ENCODE measurements at places on chromosomes 7 and 10.

DNA sequence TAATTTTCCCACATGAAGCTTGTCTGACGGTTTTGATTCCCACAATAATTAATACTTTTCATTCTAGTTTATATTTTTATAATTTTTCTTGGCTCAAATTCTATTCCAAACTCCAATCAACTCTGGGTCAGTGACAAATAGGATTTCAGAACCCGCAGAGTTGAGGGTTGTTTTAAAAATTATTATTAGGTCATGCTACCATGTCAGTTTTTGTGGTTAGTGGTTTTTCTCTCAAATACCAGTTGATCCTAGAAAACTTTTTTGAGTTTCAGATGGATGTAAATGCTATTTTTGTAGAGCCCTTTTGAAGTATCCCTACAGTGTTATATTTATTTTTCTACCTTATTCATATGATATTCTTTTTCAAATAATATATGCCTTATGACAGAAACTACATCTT lies 237.4 kb downstream of the SEMA3D start:
- DNase-seq, result no peak

DNA sequence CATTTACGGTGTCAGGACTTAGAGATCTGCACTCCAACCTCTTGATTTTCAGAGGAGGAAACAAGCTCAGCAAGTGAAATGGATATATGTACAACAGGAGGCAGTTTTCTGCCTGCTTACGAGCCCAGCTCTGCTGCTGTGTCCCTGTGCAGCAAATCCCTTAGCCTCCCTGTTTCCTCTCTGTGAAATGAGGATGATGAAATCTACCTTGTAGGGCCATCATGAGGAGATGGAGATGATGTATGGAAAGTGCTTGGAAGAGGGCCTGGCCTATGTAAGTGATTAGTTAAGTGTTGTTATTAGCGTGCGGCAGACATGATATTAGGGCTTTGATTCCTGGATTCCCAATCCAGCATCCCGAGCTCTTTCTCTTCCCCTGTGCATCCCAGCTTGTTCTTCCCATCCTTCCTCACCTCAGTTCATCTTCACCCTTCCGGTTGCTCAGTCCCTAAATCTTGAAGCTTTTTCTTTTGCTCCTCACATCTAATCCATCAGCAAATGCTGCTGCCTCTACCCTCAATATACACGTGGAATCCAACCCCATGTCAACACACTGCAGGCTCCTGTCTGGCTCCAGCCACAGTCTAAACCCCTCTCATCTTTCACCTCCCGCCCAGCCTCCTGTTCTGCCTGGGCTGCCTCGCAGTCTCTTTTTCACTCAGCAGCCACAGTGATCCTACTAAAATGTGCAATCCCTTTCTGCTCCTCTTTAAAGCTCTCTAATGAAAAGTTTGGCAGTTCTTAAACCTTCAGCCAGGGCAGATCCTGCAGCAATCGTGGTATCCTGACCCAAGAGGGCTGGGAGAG lies 113.8 kb downstream of the MARCHF5 start:
- no peak for DNase-seq

- no peak for DNase-seq
These were observed 462.8 kb upstream of the ZWINT start for GRCh38 chr10:56823849-56824248.

DNA sequence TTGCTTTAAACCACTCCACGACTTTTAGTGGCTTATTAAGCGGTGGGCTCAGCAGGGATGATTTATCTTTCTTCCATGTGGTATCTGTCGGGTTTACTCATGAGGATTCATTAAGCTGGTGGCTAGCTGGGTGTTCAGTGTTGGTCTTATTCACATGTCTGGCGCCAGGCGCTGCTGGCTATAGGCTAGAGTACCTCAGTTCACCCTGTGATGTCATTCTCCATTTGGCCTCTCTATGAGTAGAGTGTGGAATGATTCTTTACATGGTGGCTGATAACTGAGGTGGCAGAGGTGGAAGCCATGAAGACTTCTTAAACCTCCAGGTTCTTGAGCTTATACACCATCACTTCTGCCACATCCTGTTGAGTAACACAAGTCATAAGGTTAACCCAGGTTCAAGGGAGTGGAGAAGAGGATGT lies 115.4 kb downstream of the MLLT10 start:
- no peak for DNase-seq

DNA sequence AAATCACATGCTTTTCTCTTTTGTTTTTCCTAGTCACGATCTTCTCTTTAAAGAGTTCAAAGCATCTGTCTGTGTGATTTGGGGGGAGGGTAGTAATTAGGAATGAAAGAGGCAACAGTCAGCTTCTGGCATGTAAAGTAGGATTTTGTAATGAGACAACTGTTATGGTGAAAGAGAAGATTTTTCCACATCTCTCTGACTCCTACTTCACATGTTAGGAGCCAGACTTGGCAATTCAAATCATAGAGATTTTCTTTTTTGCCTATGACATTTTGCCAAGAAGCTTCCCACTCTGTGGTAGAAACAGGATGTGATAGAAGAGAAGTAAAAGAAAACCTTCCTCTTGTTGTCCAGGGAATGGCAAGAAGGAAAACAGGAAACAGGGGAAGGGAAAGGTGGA lies 38.3 kb upstream of the KLHL7 start:
- DNase-seq, result no peak

DNA sequence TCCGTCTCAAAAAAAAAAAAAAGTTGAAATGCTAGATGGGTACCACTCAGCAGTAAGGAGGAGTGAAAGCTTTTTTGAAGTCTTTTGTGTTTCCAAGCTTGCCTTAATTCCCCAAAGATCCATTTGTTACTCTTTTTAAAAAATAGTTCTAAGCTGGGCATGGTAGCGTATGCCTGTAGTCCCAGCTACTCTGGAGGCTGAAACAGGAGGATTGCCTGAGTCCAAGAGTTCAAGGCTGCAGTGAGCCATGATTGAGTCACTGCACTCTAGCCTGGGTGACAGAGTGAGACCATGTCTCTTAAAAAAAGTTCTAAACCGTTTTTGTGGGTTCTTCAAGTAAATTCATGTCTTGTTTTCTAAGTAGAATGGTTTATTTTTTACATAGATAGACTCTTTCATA lies 5.3 kb downstream of the TBC1D12 start:
- no peak for DNase-seq

- DNase-seq, result no peak
These were observed 29.8 kb downstream of the C10orf67 start for GRCh38 chr10:23314835-23315239.

DNA sequence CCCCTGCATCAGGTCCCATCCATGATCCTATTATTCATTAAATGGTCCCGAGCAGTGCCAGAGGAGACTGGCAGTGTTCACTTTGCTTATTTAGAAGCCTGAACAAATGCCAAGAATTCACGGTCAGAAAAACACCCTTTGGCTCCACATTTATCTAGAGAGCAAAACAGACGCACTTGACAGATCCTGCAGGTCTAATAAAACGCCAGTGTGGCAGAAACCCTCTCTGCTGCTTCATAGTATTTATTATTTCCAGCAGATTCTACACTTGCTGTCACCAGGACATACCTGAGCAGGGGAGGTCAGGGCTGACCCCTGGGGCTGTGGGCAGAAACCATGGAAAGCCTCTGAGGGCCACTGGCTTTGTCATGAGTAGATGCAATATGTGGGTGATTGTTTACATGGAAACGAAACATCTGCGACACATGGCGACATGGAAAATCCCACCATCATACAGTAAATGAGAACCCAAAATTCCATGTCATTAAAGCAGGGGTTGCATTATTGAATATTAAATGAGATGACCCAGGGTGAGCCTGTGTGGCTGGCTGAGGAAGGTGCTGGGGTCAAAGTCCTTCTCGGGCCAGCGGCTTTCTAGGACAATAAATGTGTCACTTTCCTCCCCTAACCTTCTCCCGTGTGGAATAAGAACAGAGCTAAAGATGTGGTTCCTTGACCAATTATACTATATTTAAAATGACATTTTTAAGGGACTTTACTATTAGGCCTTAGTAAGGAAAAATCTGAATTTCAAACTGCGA lies 205.9 kb upstream of the SVIL start:
- no peak for DNase-seq

- DNase-seq, result no peak
These were observed 149.6 kb upstream of the TCERG1L start for GRCh38 chr10:131461093-131461492.

DNA sequence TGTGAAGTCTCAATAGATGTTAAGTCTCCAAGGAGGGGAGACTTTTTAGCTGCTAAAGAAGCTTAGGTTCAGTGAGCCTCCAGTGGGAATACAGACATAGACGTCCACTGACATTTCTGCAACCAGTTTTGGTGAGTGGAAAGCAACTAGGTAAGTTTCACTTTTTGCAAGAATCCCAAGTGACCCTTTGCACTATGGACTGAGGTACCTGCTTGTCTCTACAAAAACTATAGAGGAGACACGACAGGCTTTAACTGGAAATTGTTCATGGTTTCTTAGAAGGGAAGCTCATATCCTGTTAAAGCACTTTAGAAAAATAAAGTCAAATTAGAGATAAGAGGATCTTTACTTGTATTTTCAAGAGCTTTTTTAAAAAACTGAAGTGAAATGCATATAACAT lies 38.6 kb downstream of the GBF1 start:
- DNase-seq, result no peak

DNA sequence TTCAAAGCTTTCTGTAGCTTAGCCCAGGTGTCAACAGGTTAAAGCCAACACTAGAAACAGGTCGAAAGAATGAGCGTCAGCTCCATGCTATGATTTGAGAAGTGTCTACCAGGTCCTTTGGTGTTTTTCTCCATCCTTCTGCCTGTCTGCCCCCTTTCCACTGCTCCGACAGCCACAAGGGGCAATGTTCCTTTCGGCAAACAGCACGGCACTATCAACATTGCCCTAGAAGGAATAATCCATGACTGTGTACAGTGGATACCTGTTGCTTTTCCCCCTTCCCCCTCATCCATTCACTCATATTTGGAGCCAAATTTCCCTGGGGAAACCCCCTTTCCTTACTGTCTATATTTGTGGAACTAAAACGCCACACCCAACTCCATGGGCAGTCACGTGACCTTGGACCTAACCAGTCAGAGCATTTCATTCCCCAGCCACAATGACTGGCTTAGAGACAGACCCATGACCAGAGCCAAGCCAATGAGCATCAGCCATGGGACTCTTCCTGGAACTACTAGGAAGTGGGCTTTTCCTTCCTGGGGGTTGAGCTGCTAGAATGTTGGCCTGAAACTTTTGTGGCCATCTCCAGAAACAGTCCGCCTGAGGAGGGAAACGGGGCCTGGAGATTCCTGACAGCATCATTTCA lies 51.5 kb downstream of the AFAP1L2 start:
- DNase-seq, result no peak

- no peak for DNase-seq
These were observed 35.6 kb downstream of the PRPS1L1 start for GRCh38 chr7:17991866-17992648.

- DNase-seq, result no peak
These were observed 139.2 kb downstream of the SLIT1 start for GRCh38 chr10:97046456-97047082.

DNA sequence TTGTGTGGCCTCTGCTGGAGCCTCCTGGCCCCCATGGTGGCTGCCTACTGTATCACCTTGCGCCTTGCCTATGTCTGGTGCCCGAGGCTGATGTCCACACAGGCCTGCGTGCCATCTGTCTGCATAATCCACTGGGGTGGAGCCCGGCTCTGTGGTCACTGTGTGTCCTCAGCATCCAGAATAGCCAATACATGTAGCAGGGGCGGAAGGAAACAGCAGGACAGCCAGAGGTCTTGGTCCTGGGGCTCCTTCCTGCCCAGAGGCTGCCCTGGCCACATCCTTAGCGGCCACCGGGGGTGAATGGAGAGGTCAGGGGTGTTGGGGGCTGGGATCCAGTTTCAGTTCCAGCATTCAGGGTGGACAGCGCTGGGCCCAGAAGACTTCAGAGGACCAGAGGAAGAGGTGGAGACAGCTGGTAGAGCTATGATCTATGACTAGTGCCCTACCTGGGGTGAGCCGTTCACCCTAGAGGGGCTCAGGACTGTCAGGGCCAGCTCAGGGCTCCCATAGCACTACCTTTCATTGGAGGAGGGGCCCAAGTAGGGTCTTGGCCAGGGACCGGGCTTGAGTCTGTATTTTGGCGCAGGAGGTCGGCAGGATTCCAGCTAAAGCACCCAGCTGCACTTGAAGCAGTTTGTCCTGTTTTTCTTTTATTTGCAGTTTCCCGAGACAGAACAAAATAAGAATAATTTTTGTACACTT lies 15.9 kb downstream of the YKT6 start:
- DNase-seq, result no peak

DNA sequence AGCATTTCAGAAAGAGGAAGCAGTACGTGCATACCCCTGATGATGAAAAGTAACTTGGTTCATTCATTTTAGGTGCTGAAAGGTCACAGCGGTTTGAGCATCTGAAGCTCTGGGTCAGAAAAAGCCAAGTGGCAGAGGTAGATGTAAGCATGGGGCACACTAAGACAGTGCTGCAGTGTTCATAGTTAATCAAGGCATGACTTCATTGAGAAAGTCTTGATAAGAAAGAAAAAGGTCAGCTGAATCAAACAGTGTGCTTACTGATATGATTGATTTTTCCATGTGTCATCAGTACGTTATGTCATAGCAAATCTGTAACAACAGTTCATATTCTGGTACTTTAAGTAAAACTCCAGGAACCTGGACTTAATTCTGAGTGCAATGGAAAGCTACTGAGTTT lies 107.7 kb upstream of the PCLO start:
- no peak for DNase-seq

- no peak for DNase-seq
These were observed 23.4 kb downstream of the PYROXD2 start for GRCh38 chr10:98391578-98391991.

- no peak for DNase-seq
These were observed 54.1 kb upstream of the CYP26C1 start for GRCh38 chr10:93006435-93007039.

GRCh38 chr7:114554781-114555537 lies 140.3 kb downstream of the FOXP2 start:
- DNase-seq, result no peak

All from NCI-H2081 treated with DMSO at 0.1 percent for 48 hours (cell line).